Activated CD4-positive, alpha-beta T cell treated with anti-CD3 and anti-CD28 coated beads, Interleukin-2, amount 10 ng/mL, durations not matched to agents 7 days and 5 days (primary cell): ENCODE measurements at places on chromosomes 5 and 9. TPM values are rescaled to one million over a fixed set of nuclear protein-coding genes. Genes with fewer than 3 reads are reported as not detected.
A peak's percentile ranks its signal among the peaks of the same experiment; 100 is the strongest.

DNA sequence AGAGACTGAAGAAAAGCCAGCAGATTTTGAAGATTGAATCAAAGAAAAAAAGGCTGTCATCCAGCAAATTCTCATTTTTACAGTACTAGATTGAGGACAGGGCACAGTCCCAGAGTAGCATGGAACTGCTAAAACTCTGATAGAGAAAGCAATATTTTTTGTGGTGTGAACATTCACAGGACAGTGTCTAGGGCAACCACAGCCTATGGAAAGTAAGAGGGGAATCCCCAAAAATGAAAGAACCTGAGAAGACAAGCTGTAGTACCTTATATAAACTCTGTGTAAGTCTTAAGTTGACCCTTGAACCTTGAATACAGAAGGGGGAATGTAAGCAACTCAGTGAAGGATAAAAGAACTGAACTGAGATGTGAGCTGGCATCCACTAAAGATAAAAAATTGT lies 540.3 kb downstream of the HINT1 start:
- H3K4me3 ChIP-seq = no peak overlapping the region
- H3K27ac ChIP-seq = no peak overlapping the region
- no peaks in the 10 kb centered on the region for H3K36me3 ChIP-seq

FAM163B gene
- total RNA-seq = not detected

DNA sequence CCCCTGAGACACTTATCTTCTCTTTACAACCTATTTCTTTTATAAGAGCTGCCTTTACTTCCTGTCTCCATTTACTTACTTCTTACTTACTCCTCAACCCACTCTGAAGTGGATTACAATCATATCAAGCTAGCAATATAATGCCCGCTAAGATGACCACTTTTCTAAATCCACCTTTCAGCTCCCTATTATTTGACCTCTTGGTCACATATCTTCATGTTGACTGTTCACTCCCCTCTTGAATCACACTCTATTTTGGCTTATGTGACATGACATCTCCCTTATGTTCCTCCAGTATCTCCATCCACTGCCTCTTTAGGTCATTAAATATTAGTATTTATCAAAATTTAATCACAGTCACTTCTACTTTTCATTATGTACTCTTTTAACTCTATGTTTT lies 255.3 kb upstream of the TRPC7 start:
- no peak overlapping the region for H3K27ac ChIP-seq
- no peaks in the 10 kb centered on the region for H3K27me3 ChIP-seq
- H3K4me1 ChIP-seq = no peaks in the 10 kb centered on the region
- no peak for DNase-seq

DNA sequence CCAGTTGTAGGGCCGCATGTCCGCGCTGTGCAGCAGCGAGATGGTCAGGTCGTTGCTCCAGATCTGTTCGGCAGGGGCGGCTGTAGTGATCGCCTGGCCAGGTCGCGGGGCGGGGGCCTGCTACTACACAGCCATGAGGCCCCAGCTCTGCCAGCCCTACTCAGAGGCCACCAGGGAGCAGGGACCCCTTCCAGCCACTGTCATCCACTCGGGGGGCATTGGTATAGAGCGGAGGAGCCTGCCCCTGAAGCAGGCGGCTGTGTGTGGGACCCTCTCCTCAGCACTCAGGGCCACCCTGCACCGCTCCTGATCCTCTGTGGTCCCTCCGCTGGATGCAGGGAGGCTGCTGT lies 1.7 kb downstream of the FBXW5 start:
- H3K4me3 ChIP-seq = peak overlapping the region; percentile 63
- H3K36me3 ChIP-seq = peaks cover 12% of the 10 kb centered on the region
- H3K4me1 ChIP-seq = peaks cover 11% of the 10 kb centered on the region
- no peak for DNase-seq
- no peaks in the 10 kb centered on the region for H3K27me3 ChIP-seq
- H3K27ac ChIP-seq = no peak overlapping the region

DNA sequence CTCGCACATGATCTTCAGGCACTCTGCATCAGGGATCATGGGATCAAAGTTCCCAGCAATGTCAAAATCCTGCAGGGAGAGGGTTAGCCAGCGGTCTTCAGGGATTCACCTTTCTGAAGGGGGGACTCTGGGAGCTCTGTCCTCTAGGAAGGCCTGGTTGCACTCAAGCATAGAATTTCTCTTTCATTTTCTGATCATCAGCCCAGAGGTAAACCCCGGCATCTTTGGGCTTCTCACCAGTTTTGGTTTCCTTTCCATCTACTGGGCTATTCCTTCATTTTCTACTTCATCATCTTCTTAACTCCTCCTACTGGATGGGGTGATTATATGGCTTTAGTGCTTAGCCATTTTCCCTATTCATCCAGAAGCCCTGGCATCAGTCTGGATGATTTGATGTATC lies 4.6 kb upstream of the DND1 start:
- H3K27me3 ChIP-seq = no peaks in the 10 kb centered on the region
- no peak overlapping the region for H3K4me3 ChIP-seq
- H3K4me1 ChIP-seq = peaks cover 6% of the 10 kb centered on the region
- peaks cover 59% of the 10 kb centered on the region for H3K36me3 ChIP-seq

GRCh38 chr5:103340717-103341388 lies 82.3 kb downstream of the MACIR start:
- H3K27ac ChIP-seq = no peak overlapping the region
- peaks cover 3% of the 10 kb centered on the region for H3K27me3 ChIP-seq
- H3K36me3 ChIP-seq = no peaks in the 10 kb centered on the region
- no peak overlapping the region for H3K4me3 ChIP-seq

DNA sequence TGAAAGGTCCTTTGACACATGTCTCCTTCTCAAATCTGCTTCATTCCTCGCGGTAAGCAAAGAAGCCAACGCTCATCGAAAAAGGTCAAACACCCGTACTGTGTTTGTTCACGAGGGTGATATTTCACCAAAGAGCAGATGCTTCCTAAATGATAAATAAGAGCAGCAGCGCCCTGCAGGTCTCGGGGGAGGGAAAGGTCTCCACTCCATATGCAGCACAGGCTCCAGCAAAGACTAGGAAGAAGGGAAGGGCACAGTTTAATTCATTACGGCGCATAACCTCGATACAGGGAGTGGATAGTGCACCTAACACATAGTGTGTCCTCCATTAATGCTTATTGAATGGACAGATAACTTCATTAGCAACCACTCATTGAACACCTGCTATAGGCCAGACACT lies 593.3 kb downstream of the CDK5RAP2 start:
- DNase-seq = no peak
- H3K4me3 ChIP-seq = no peak overlapping the region
- no peaks in the 10 kb centered on the region for H3K4me1 ChIP-seq
- no peak overlapping the region for H3K27ac ChIP-seq
- no peaks in the 10 kb centered on the region for H3K36me3 ChIP-seq
